DMS79 treated with DMSO at 0.1 percent for 48 hours (cell line): ENCODE measurements at places on chromosomes 3 and 15.

DNA sequence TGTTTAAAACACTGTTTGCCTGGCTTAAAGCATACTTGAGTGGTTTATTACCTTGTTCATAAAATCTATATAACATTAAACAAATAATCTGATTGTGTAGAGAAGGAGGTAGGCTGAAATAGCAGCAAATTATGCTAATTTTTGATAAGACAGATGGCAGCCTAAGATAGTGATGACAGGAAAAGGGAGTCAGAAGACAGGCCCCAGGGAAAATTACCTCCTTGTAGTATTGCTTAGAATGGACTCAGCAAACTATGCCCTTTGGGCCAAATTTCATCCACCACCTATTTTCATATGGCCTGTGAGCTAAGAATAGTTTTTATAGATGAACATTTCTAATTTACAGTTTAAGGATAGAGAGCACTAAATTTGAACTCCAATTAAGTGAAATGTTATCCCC lies 37.8 kb downstream of the CHD2 start:
- DNase-seq, result no peak

DNA sequence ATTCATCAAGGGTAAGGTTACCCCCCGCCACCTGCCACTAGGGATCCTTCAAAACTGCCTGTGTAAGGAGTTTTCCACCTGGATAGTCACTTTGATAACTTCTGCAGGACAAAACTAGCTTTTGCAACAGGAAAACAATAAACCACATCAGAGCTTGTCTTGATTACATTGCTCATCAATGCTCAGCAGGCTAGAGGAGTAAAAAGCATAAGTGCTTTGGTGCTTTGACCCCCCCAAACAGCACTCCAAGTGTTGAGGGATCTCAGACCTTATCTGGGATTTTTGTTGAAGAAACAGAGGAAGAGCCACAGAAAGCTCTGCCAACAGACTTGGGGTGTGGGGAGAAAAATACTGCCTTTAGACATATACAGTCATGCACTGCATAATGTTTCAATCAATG lies 10.8 kb upstream of the PHLDB2 start:
- peak; percentile 7 for DNase-seq

DNA sequence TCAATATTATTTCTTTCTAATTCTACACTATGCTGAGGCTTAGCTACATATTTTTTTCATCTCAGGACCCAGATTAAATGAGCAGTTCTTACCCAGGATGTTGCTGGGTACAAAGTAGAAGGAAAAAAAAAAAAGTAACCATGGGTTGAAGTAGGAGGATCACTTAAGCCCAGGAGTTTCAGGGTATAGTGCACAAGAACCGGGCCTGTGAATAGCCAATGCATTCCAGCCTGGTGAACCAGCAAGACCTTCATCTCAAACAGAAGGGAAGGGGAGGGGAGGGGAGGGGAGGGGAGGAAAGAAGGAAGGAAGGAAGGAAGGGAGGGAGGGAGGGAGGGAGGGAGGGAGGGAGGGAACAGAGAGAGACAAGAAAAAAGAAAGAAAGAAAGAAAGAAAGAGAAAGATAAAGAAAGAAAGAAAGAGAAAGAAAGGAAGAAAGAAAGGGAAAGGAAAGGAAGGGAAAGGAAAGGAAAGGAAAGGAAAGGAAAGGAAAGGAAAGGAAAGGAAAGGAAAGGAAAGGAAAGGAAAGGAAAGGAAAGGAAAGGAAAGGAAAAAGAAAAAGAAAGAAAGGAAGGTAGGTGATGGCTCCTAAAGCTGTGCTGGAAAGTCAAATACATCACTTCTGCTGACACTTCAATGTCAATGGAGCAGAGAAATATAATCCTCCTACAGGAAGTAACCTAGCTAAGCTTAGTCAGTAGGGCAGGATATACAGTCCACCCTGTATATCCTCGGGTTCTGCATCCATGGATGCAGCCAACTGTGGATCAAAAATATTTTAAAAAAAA lies 206.8 kb upstream of the TGFBR2 start:
- no peak for DNase-seq

DNA sequence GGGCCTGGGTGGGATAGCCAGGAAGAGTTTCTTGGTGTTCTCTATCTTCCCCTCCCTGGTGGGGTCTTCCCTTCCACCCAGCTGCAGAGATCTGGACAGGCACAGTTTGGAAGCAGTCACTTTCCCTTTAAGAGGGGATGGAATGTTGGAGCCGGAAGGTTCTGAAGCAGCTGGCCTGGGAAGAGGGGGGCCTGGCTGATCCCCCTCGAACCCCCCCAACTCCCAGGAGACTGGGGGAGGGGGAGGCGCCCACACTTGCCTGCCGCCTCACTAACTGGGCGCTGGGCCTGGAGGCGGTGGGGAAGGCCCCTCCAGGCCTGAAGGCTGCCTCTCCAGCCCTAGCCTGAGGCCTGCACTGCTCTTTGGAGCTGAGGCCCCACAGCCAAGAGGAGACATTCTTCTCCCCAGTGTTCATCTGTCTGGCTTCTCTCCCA lies 1.4 kb downstream of the DVL3 start:
- peak; percentile 22 for DNase-seq

DNA sequence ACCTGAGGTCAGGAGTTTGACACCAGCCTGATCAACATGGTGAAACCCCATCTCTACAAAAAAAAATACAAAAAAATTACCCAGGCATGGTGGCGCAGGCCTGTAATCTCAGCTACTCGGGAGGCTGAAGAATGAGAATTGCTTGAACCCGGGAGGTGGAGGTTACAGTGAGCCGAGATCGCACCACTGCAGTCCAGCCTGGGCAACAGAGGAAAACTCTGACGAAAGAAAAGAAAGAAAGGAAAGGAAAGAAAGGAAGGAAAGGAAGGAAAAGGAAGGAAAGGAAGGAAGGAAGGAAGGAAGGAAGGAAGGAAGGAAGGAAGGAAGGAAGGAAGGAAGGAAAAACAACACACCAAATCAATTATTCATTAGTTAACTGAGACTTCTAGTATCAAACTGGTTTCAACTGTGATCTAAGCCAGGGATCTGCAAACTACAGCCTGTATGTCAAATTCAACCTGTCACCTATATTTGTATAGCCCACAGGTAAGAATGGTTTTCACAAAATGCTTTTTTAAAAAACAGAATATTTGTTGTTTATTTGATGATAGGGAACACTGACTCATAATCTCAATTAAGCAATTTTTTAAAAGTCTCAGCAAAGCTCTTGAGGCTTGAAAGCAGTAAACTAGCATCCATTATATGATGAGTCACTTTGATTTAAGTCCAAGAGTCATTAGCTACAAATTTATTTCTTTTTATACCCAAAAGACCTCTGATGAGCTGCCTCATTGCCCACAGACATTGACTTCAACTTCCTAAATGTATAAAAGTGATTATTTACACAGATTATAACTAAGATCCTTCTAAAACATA lies 127.6 kb downstream of the TBL1XR1 start:
- no peak for DNase-seq
